ENCODE measurements at places on chromosomes 4 and X. TPM values are rescaled to one million over a fixed set of nuclear protein-coding genes. Genes with fewer than 3 reads are reported as not detected.

- DNase-seq = no peak
These were observed 22.8 kb downstream of the FHIP1A start for GRCh38 chr4:151431728-151432127.

DNA sequence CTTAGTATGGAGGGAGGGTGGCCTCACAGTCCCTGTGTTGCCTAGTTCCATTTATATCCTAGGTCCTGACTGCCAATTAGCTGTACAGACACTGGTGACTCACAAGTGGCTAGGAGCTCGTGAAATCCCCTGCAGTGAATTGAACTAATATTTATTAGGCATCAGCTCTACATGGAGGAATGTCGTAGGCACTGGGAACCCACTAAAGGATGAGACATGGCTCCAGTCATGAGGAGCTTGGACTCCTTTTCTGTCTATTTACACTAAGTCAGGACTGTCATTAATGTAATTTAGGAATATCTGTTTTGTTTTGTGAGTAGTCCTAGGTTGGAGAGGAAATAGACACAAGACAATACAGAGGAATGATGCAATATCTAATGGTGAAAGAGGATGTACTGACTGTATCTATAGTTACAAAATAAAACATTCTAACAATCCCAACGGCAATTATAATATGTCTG lies 67.7 kb downstream of the MID1IP1 start:
- no peak for DNase-seq

GRCh38 chr4:141933978-141934377 lies 297.6 kb downstream of the IL15 start:
- no peak for DNase-seq

GRCh38 chr4:94457692-94458106 lies 6.0 kb downstream of the PDLIM5 start:
- DNase-seq = no peak

SLC25A4 gene
- 48.9 TPM for polyA plus RNA-seq

TAF7L gene
- 0.64 TPM for polyA plus RNA-seq

TCP11X2 gene
- 0.68 TPM for polyA plus RNA-seq

FGA gene
- 0.67 TPM for polyA plus RNA-seq

AR gene
- polyA plus RNA-seq = 4.2 TPM
